LHCN-M2 (cell line): ENCODE measurements at places on chromosomes 7 and 10.
A peak's percentile ranks its signal among the peaks of the same experiment; 100 is the strongest.

GRCh38 chr7:130435311-130435854, 5.4 kb downstream of the CEP41 start:
- DNase-seq: no peak

DNA sequence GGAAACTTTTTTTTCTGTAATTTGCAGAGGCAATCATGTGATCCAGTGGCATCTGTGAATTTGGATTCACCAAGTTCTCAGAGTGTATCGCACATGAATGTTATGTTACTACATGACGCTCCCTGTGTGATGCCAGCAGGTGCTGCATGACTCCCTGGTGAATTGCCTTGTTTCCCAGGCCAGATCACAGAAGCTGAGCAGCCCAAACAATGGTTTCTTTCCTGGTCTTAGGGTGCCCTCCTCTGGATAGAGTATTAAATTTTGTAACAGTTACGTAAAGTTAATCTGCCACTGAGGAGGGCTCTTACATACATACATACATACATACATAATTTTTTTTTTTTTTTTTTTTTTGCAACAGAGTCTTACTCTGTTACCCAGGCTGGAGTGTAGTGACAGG, 3.6 kb downstream of the ZSCAN21 start:
- peak; percentile 99 for DNase-seq

GRCh38 chr10:17954861-17955260, 3.1 kb downstream of the SLC39A12 start:
- DNase-seq: peak; percentile 8

DNA sequence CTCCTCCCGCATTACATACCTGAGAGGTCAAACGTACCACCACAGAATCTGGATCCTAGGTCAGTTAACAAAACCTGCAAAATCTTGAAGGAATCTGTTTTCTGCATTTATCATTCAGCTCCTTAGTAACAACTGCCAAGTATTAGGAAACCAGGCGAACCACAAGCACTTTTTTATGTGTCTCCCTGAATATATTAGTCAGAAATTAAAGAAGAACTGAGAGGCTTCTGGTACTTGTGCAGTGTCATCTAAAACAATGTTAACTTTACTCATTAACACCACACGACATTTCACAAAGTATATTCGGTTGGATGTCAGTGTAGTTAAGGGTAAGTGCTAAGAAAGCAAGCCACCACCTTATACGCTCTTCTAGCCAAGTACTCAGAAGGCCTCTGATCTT, 2.5 kb downstream of the CCDC6 start:
- no peak for DNase-seq

GRCh38 chr7:122255454-122255853, 49.1 kb downstream of the FEZF1 start:
- no peak for DNase-seq
